ENCODE measurements at places on chromosomes 13 and 19.

DNA sequence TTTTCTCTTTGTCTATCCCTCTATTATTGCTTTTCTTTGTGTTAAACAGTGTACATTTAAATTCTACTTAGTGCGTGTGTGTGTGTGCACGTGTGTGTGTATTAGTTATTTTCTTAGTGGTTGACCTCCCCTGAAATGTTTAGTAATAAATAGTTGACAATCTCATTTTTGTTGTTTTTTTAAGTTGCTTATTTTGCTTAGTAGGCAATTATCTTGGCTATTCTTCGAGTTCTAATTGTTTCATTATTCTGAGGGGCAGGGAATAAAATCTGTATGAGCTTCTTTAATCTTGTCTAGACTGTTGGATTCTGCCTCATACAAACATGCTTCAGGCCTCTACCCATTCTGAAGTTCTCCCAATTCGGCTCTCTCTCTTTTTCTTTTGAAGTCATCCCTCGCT is 1169.0 kb upstream of the ATXN8OS start:
- DNase-seq = no peak

DNA sequence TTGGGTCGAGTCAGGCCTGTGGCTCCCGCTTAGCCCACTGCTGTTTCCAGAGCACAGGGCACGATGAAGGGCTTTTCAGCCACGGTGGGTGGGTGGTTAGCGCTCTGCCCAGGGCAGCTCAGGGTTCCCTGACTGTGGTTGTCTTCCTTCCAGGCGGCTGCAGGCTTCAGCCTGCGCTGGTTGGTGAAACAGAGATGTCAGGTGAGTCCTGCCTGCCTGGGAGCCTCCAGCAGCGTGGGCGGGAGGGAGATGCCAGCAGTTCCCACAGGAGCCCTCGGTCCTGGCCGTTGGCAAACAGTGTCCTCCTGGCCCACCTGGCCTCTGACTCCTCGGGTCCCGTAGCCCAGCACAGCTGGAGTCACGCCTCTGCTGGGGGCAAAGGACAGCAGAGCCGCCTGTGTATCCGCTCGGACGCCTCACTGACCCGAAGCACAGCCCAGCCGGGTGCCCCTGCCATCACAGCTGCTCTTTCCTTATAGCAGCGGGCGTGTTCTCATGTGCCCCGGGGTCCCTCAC is 9.7 kb downstream of the ADAT3 start:
- no peak for DNase-seq

- DNase-seq = no peak
Measured at GRCh38 chr13:49838989-49839388, 46.5 kb upstream of the KPNA3 start.

GRCh38 chr19:35327642-35328041 is 1.3 kb upstream of the CD22 start:
- no peak for DNase-seq

GRCh38 chr19:45471111-45471930 is 3.5 kb downstream of the FOSB start:
- DNase-seq = peak; percentile 49

DNA sequence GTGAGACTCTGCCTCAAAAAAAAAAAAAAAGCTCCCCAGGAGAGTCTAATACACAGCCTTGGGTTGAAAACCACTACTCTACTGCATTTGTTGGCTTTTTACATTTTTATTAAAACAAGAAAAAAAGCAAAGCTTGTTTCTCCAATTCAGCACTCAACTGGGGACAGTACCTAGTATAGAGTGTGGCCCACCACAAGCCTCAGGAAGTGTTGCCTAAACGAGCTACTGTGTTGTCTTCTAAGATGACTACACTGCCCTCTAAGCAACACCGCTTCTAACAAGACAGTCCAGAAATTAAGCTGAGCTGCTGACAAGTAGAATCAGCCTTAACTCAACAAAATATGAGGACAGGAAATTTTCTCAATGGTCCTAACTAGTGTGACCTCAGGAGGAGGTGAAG is 522.2 kb downstream of the FGF9 start:
- no peak for DNase-seq

- DNase-seq = no peak
Measured at GRCh38 chr19:55590617-55591016, 8.7 kb downstream of the FIZ1 start.

DNA sequence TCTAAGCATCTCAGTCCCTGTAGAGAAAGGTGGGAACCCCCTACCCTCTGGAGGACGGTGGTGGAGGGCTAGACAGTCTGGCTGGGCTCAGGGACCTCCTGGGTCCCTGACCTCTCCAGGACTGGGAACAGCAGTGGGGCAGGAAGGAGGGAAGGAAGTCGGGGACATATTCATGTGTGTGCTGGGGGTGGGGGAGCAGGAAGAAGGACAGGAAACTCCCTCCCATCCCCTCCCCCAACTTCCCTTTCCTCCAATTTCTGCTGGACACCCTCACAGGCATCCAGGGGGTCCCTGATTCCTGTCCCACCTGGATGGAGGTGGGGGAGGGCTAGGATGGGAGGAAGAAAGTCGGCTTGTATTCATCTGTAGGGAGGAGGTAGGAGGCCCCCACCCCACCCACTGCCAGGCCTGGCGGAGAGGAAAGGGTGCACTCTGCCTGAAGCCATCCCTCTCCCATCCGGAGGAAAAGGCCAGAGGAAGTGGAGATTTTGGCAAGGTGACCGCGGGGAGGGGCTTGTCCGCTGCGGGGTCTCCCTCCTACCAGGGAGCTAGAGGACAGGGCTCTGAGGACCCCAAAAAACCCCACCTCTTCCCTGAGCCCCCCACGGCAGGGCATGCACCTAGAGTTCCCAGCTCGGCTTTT is 2.3 kb downstream of the NOVA2 start:
- DNase-seq = no peak

GRCh38 chr13:113106711-113107351 is 1.2 kb downstream of the F7 start:
- no peak for DNase-seq

GRCh38 chr13:43698009-43698408 is 88.8 kb downstream of the ENOX1 start:
- DNase-seq = no peak

GRCh38 chr13:32370805-32371204 is 55.5 kb downstream of the BRCA2 start:
- no peak for DNase-seq

DNA sequence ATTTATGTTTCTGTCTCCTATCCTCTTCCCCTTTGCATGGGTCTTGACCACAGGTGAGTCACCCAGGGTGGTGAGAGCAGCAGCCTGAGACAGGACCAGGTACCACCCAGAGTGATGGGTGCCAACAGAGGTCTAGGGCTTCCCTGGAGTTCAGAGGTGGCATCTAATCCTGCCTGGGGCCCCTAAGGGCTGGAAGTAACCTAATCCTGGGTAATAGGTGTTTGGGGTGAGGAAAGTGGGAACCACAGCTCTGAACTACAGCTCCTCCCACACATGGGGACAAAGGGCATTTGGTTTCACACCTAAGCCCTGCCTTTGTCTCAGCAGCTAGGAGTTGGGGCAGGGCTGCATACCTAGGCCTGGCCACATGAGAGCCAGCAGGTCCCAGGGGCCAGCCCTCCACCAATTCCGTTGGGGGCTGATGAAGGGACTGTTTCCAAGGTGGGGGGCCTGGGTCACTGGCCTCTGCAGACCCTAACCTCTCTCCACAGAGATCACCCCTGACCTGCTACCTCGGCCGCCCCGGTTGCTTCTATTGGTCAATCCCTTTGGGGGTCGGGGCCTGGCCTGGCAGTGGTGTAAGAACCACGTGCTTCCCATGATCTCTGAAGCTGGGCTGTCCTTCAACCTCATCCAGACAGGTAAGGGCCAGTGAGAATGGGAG is 8.0 kb downstream of the SPHK2 start:
- DNase-seq = no peak

DNA sequence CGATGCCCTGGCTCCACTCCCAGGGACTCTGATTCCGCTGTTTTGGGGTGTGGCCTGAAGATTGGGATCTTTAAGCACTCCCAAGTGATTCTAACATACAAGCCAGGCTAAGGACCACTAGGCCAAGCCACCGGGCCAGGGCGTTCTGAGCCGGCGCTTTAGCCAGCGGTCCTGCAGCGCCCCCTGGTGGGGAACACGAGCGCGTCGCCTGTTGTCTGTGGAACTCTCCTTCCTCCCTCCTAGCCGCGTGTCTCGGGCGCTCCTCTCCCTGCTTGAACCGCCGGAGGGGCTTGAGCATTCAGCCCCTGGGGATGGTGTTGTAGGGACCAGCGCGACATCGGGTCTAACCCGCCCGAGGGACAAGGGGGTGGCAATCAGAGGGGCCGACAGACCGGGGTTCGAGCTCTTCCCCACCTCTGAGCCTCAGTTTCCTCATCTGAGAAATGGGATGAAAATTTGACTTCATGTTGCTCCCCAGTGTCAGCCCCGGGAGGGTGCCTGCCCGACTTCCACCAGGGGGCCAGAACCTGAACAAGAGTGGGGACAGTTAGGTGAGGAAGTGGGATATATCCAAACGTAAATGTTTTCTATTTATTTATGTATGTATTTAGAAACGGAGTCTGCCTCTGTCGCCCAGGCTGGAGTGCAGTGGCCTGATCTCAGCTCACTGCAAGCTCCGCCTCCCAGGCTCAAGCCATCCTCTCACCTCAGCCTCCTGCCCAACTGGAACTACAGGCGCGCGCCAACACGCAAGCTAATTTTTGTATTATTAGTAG is 18.0 kb upstream of the PNMA8B start:
- peak; percentile 64 for DNase-seq

- no peak for DNase-seq
Measured at GRCh38 chr19:17602872-17603510, 47.5 kb downstream of the COLGALT1 start.

DNA sequence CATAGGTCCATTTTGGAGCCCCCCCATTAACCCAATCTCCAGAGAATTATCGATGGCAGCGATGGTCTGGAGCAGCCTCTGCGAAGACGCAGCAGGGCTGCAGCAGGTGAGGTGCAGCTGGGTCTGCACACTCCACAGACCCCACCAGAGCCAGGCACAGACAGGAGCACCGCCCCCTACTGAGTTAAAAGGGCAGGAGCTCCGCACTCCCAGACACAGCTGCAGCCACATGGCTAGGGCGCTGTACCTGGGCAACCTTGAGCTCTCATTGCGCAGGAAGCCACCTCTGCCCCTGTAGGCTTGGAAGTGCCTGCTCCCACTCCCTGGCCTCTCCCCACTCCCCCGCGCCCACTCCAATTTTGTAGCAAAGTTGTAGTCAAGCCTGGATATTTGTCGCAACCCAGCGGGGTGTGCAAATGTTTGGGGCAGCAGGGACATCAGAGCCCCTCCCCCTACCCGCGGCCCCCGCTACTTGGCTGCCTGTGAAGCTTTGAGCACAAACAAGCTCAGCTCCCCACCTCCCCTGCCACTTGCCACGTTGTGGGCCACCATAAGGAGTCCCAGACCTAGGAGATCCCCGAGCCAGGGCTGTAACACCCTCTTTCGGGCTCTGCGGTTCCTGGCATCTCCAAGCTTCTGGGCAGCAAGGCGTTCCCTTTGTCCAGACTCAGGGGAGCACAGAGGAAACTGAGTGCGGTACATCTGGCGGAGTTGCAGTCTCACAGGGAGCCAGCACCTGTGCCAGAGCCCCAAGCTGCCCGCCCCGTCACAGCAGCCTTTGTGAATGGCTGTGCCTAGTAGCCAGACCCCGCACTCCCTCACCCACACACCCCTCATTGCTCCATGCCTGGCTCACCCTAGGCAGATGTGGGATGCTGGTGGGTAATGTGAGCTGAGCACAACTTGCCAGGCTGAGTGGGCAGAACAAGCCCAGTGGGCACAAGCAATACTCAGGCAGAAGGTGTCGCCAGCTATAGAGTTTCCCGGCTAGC is 949.7 kb upstream of the SLITRK1 start:
- no peak for DNase-seq

- DNase-seq = no peak
Measured at GRCh38 chr13:64457976-64458375, 2772.2 kb downstream of the PCDH9 start.

GRCh38 chr13:99916366-99917103 is 55.0 kb downstream of the ZIC5 start:
- DNase-seq = peak; percentile 52

- DNase-seq = no peak
Measured at GRCh38 chr13:113973218-113974164, at the start of gene C13orf46. Gene C13orf46, minus strand, starts transcription at chr13:113974076. Its CDS starts 79 bp downstream, at chr13:113973997.

DNA sequence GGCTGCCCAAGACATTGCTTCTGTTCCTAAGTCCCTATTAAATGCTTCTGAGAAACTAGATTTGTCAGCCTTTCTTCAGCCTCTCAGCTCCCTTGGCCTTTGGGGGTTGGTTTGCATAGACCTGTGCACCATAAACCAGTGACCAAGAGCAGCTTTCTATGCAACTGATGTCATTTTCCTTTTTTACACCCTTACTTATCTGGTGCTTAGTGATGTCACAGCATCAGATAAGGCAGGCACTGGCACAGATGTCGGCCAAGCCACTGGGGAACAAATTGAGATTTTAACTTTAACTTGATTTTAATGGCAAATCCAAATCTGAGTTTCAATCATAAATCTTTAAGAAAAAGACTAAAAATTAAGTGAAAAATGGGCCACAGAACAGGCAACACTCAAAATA is 59.8 kb downstream of the RUBCNL start:
- no peak for DNase-seq

- no peak for DNase-seq
Measured at GRCh38 chr19:50745221-50745620, 22.1 kb downstream of the CLEC11A start.

- DNase-seq = no peak
Measured at GRCh38 chr13:53357582-53357981, 329.0 kb downstream of the OLFM4 start.

DNA sequence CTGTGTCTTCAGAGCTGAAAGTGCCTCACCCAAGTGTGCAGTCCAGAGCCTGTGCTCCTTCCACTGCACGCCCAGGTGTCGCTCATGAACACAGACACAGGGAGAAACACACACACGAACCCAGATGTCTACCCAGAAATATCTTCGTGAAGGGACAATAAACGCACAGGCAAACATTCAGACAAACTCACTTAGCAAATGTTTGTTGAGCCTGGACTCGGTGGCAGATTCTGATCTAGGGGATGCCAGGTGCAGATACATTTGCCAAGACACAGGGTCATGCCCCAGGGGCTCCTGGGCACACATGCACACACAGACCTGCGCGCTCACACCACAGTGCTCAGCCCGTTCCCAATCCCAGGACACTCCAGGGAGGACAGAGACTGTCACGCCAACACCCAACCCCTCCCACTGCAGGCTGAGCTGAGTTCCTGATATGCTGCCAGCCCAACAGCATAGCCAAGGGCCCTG is 31.9 kb downstream of the SCGB2B2 start:
- no peak for DNase-seq

GRCh38 chr19:40383668-40384248 is 6.2 kb downstream of the HIPK4 start:
- DNase-seq = no peak

All from CD4-positive, alpha-beta memory T cell (primary cell).